Fibroblast of the aortic adventitia (primary cell): ENCODE measurements at places on chromosomes 2 and 18. TPM values are rescaled to one million over a fixed set of nuclear protein-coding genes. Genes with fewer than 3 reads are reported as not detected.

Gene VWC2L
- total RNA-seq = not detected in 2 replicates

Gene MALL
- total RNA-seq = 10.1 and 442 TPM in 2 replicates

Gene KCNK3
- total RNA-seq = 2.3 TPM in 1 of 2 replicates, not detected in the other

Gene IL1RL2
- total RNA-seq = 1.7 and 9.8 TPM in 2 replicates

Gene PLA2R1
- total RNA-seq = 25.0 and 27.0 TPM in 2 replicates

Gene ANKRD30B
- 0.36 and 2.7 TPM in 2 replicates for total RNA-seq
